Nasal cavity respiratory epithelium epithelial cell of viscerocranial mucosa (primary cell): ENCODE measurements at places on chromosomes 4 and X. TPM values are rescaled to one million over a fixed set of nuclear protein-coding genes. Genes with fewer than 3 reads are reported as not detected.

Gene FABP2
- total RNA-seq: not detected in 2 replicates

Gene TBC1D14
- 139 and 151 TPM in 2 replicates for total RNA-seq

Gene EMD
- 19.1 and 26.7 TPM in 2 replicates for total RNA-seq

Gene KIT
- total RNA-seq: under 0.01 and 0.07 TPM in 2 replicates

Gene SYAP1
- 24.3 and 45.8 TPM in 2 replicates for total RNA-seq

Gene TRIM75
- total RNA-seq: not detected in 2 replicates

Gene SPINK2
- 0.28 TPM in 1 of 2 replicates, not detected in the other for total RNA-seq

Gene SLIT2
- total RNA-seq: 0.43 and 4.1 TPM in 2 replicates
